Stimulated activated CD4-positive, alpha-beta T cell treated with anti-CD3 and anti-CD28 coated beads, Interleukin-12 subunit alpha, Interleukin-12 subunit beta, amount 100 ng/mL, for 48 hours (primary cell): ENCODE measurements at places on chromosomes 7 and 10.

- no peak for DNase-seq
Observed at GRCh38 chr7:55158541-55159382, 139.9 kb downstream of the EGFR start.

GRCh38 chr7:92843781-92844180 is 7.4 kb upstream of the CDK6 start:
- DNase-seq: no peak

- no peak for DNase-seq
Observed at GRCh38 chr10:77285529-77286182, 352.0 kb downstream of the KCNMA1 start.

GRCh38 chr7:5692112-5692844 is 89.2 kb downstream of the RNF216 start:
- no peak for DNase-seq

- DNase-seq: peak; percentile 97
Observed at GRCh38 chr7:2555121-2556052, at the start of gene BRAT1. TSS of gene BRAT1 (minus strand) at chr7:2555524. CDS start at chr7:2554431, 1,093 bp downstream.

DNA sequence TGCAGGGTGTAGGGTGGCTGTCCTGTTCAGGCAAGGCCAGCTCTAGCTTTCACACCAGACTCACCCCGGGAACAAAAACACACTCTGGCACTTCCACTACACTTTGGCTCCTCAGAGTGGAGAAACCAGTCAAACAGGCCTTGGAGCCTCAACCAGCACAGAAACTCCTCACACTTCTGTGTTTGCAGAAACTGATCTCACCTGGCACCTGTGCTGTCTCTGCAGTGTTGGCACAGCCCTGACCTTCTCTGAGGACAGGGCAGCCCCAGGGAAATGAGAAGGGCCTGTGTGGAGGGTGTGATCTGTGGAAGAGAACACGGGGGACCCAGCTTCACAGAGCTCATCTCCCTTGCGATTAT is 4.1 kb upstream of the CALML5 start:
- DNase-seq: no peak

- peak; percentile 55 for DNase-seq
Observed at GRCh38 chr10:78974617-78975317, 94.0 kb upstream of the ZMIZ1 start.

GRCh38 chr7:127322351-127322750 is 69.6 kb upstream of the GRM8 start:
- DNase-seq: no peak

DNA sequence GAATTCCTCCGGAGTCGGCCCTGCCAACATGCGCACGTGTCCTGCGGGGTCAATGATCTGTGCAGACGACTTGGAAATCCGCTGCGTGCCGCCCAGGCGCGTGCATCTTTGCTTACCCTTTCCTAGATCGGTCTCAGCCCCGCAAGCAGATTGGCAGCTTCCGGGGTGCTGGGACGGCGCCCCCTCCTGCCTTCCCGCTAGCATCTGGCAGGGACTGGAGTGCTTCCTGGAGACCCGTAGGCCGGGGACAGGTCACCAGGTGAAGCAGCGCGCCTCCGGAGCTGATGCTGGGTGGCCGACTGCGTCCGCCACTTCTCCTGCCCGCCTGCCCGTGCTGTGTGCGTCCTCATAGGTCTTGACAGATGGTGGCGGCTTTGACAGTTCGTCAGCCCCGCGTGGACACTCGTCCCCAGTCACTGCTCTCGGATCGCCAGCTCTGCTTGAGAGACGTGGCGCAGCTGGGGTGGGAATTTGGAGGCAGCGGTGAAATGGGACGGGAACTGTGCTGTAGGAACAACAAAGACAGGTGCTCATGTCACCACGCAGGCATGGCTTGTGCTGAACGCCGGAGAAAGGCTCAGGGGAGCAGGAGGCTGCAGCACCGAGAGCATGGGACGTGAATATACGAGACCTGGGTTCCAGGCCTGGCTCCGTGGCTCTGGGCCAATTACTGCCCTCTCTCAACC is 21.9 kb upstream of the KCNK18 start:
- DNase-seq: no peak

DNA sequence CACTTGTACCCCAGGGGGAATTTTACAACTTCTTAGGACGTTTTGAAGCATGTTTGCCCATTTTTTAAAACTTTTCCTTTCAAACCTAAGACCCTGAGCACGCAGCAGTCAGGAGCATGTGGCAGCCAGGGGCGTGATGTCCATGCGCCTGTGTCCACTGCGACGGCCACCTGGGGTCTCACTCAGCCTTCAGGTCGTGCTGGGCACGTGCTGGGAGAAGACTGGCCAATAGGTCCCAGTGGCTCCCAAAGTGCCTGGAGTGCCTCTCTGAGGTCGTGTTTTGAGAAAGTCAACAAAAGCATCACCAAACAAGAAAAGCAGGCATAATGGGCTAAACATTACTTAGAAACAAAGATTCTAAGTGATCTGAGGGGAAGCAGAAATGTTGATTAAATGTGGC is 14.8 kb downstream of the LRRC27 start:
- no peak for DNase-seq

GRCh38 chr10:119608316-119609155 is 11.8 kb upstream of the TIAL1 start:
- DNase-seq: no peak
